ENCODE measurements at places on chromosomes 13 and 19.

GRCh38 chr19:20660473-20661140 lies 764 bp downstream of the ZNF626 start:
- H3K27me3 ChIP-seq = no peaks in the 10 kb centered on the region
- peak overlapping the region; percentile 89 for H3K27ac ChIP-seq
- no peak for DNase-seq
- H3K4me1 ChIP-seq = peaks cover 13% of the 10 kb centered on the region

DNA sequence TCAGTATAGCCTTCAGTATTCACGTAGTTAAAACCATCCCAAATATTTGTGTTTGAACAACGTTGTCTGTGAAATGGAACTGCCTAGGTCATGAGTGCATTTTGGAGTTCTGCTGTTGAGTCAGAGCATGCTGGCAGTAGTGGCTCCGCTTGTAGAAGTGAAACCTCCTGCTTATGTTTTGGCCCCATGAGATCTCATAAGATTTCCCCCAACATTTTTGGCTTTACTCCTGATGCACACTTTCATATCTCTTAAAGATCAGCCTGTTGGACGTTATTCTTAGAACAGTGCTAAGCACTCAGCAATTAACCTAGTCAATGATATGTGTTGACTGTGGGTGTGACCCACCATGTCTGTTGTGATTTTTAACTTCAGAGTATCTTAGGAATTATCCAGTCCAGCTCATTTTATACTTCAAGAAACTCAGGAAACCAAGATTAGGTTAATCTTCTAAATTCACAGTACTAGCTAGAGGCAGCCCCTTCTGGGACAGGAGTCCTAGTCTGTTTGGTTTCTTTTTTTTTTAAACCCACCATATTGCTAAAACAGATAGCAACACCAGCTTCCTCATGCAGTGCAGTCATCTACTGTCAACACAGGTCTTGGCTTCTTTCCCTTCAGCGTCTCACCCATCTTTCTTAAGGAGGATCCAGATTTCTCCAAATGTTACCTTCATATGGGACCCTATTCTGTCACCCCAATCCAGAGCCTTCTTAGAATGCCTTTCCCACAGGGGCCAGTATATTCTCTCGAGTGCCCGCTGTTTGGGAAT lies 26.2 kb downstream of the RAP2A start:
- H3K27me3 ChIP-seq = no peaks in the 10 kb centered on the region
- DNase-seq = no peak
- peaks cover 10% of the 10 kb centered on the region for H3K36me3 ChIP-seq
- H3K4me1 ChIP-seq = peaks cover 8% of the 10 kb centered on the region
- H3K4me3 ChIP-seq = no peak overlapping the region

DNA sequence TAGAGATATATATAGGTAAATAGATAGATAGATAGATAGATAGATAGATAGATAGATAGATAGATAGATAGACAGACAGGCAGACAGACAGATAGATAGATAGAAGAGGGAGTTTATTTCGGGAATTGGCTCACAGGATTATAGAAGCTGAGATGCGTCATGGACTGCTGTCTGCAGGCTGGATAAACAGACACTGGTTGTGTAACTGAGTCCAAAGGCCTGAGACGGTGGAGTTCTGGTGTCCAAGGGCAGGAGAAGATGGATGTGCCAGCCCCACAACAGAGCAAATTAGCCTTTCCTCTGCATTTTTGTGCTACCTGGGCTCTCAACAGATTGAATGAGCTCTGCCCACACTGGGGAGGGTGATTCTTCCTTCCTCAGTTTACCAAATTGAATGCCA lies 2.7 kb downstream of the CYP4F3 start:
- no peak for DNase-seq
- H3K4me1 ChIP-seq = peaks cover 13% of the 10 kb centered on the region
- no peak overlapping the region for H3K27ac ChIP-seq
- no peak overlapping the region for H3K4me3 ChIP-seq
- no peaks in the 10 kb centered on the region for H3K27me3 ChIP-seq

DNA sequence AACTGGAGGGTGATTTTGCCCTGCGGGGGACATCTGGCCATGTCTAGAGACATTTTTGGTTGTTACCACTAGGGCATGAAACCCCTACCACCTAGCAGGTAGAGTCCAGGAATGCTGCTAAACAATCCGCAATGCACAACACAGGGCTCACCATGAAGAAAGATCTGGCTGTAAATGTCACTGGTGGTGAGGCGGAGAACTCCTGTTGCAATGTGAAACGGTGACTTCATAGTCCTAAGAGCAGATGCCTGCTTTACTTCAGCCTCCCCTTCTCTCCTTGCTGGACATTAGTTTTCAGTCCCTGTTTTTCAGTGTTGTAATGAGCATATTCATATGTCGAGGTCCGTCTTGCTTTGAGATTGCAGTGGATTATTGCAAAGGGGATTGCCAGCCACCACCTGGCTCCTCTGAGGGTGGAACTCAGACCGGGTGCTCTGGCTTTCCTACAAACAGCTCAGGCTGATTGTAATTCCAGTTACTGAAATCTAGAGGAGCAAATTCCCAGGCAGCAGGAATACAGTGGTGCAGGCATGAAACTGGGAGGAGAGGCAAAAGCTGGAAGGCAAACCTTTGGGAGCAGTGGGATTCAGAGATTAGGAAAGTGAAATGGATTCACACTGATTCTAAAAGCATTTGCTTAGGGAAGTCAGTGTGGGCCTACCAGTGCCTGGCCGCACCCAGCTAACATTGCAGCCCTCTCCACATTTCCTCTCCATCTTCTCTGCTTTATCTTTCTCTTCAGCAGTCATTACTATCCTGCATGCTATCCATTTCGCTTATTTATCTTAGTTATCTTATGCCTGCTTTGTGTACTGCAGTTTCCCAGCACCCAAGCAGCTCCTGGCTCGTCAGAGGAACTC lies 76.1 kb upstream of the PCDH8 start:
- no peaks in the 10 kb centered on the region for H3K36me3 ChIP-seq
- H3K27ac ChIP-seq = no peak overlapping the region
- no peaks in the 10 kb centered on the region for H3K4me1 ChIP-seq
- no peak overlapping the region for H3K4me3 ChIP-seq
- no peaks in the 10 kb centered on the region for H3K27me3 ChIP-seq
- no peak for DNase-seq

- no peak for DNase-seq
- no peak overlapping the region for H3K27ac ChIP-seq
- H3K4me1 ChIP-seq = no peaks in the 10 kb centered on the region
- no peak overlapping the region for H3K4me3 ChIP-seq
These were observed 330.5 kb upstream of the KLF12 start for GRCh38 chr13:74464670-74465069.

- H3K36me3 ChIP-seq = no peaks in the 10 kb centered on the region
- H3K27ac ChIP-seq = no peak overlapping the region
These were observed 24.5 kb upstream of the CEACAM8 start for GRCh38 chr19:42619271-42619670.

DNA sequence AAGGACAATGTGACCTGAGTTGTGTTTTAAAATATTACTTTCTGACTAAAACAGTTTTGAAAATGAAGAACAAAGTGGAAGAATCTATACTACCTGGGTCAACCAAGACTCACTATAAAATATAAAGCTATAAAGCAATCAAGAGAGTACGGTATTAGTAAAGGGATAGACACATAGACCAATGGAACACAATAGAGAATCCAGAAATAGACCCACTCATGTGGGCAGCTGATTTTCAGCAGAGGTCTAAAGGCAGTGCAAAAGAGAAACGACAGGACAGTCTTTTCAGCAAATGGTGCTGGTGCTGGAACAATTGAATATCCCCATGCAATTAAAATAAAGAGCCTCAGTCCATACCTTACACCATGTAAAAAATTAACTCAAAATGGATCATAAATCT lies 224.7 kb downstream of the RGCC start:
- no peaks in the 10 kb centered on the region for H3K4me1 ChIP-seq
- H3K27ac ChIP-seq = no peak overlapping the region

- H3K4me3 ChIP-seq = no peak overlapping the region
- no peak overlapping the region for H3K27ac ChIP-seq
- H3K27me3 ChIP-seq = no peaks in the 10 kb centered on the region
- no peaks in the 10 kb centered on the region for H3K4me1 ChIP-seq
These were observed 1073.4 kb downstream of the EFNB2 start for GRCh38 chr13:105462098-105462497.

DNA sequence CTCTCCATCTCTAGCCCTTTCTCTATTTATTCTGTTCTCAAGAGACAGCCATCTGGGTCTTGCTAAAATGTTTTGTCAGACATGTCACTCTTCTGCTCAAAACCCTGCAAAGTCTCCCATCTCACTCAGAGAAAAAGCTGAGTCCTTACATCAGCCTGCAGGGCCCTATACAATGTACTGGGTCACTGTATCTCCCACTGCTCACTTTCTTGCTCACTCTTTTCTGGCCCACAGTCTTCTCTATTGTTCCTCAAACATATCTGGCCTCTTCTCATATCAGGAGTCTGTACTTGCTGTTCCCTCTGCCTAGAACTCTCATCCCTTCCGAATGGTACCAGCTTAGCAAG lies 189.2 kb downstream of the ENOX1 start:
- no peaks in the 10 kb centered on the region for H3K4me1 ChIP-seq
- no peaks in the 10 kb centered on the region for H3K36me3 ChIP-seq
- H3K4me3 ChIP-seq = no peak overlapping the region
- no peak for DNase-seq
- H3K27ac ChIP-seq = no peak overlapping the region
- no peaks in the 10 kb centered on the region for H3K27me3 ChIP-seq

GRCh38 chr13:110036060-110036459 lies 249.7 kb upstream of the IRS2 start:
- no peak overlapping the region for H3K4me3 ChIP-seq
- H3K36me3 ChIP-seq = no peaks in the 10 kb centered on the region
- H3K27me3 ChIP-seq = no peaks in the 10 kb centered on the region
- no peak for DNase-seq
- no peak overlapping the region for H3K27ac ChIP-seq
- H3K4me1 ChIP-seq = no peaks in the 10 kb centered on the region

GRCh38 chr19:17848595-17849292 lies 962 bp upstream of the JAK3 start:
- H3K27me3 ChIP-seq = no peaks in the 10 kb centered on the region
- no peak for DNase-seq
- peaks cover 79% of the 10 kb centered on the region for H3K4me1 ChIP-seq
- peaks cover 4% of the 10 kb centered on the region for H3K36me3 ChIP-seq

GRCh38 chr13:27496536-27497273 lies 46.3 kb upstream of the MTIF3 start:
- H3K36me3 ChIP-seq = no peaks in the 10 kb centered on the region
- no peak overlapping the region for H3K27ac ChIP-seq
- no peaks in the 10 kb centered on the region for H3K4me1 ChIP-seq
- no peaks in the 10 kb centered on the region for H3K27me3 ChIP-seq
- no peak overlapping the region for H3K4me3 ChIP-seq

- H3K4me1 ChIP-seq = no peaks in the 10 kb centered on the region
- DNase-seq = no peak
- no peaks in the 10 kb centered on the region for H3K36me3 ChIP-seq
- no peak overlapping the region for H3K4me3 ChIP-seq
- no peaks in the 10 kb centered on the region for H3K27me3 ChIP-seq
- H3K27ac ChIP-seq = no peak overlapping the region
These were observed 48.9 kb upstream of the TNFSF11 start for GRCh38 chr13:42525035-42525504.

DNA sequence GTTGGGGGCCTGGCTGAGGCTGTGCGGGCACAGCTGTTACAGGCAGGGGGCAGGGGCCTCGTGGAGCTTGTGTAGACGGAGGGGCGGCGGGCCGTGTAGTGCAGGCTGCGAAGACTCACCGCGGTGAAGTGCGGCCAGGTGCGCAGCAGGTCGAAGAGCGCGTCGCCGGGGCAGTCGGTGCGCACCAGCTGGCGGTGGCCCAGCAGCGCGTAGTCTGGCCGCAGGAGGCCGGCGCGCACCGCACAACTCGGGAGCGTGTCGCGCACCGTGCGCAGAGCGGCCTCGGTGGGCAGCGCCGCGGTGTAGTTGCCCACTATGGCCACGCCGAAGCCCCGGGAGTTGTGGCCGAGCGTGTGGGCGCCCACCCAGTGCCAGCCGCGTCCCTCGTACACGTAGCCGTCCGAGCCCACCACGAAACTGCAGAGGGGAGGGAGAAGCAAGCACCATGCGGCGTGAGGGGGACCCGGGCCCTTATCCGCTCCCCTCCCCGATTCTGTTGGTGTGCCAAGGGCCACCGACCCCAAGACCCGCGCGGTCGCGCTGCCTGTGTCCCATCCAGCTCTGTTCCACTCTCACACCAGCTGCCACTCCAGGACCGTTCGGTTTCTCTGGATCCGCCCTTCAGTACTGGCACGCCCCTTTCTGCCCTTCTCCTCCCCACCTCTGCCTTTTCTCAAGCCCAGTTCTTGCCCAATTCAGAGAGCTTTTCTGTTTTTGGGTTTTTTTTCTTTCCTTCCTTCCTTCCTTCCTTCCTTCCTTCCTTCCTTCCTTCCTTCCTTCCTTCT lies 5.4 kb upstream of the RASAL3 start:
- peak overlapping the region; percentile 49 for H3K4me3 ChIP-seq
- H3K27ac ChIP-seq = no peak overlapping the region
- no peaks in the 10 kb centered on the region for H3K36me3 ChIP-seq
- peaks cover 50% of the 10 kb centered on the region for H3K4me1 ChIP-seq

DNA sequence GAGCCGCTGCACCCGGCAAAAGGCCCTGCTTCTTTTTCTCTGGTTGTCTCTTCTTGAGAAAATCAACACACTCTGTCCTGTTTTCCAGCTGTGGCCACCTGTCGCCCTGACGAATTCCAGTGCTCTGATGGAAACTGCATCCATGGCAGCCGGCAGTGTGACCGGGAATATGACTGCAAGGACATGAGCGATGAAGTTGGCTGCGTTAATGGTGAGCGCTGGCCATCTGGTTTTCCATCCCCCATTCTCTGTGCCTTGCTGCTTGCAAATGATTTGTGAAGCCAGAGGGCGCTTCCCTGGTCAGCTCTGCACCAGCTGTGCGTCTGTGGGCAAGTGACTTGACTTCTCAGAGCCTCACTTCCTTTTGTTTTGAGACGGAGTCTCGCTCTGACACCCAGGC lies 17.2 kb downstream of the LDLR start:
- H3K4me3 ChIP-seq = no peak overlapping the region
- no peaks in the 10 kb centered on the region for H3K27me3 ChIP-seq
- H3K4me1 ChIP-seq = no peaks in the 10 kb centered on the region
- no peak overlapping the region for H3K27ac ChIP-seq
- peaks cover 44% of the 10 kb centered on the region for H3K36me3 ChIP-seq
- no peak for DNase-seq

GRCh38 chr19:46426035-46426505 lies 2.7 kb downstream of the PNMA8C start:
- H3K36me3 ChIP-seq = no peaks in the 10 kb centered on the region
- H3K27me3 ChIP-seq = peaks cover 30% of the 10 kb centered on the region
- DNase-seq = no peak
- H3K27ac ChIP-seq = no peak overlapping the region
- H3K4me1 ChIP-seq = peaks cover 21% of the 10 kb centered on the region
- H3K4me3 ChIP-seq = no peak overlapping the region

GRCh38 chr13:112730157-112730671 lies 40.4 kb downstream of the ATP11A start:
- H3K27ac ChIP-seq = no peak overlapping the region
- H3K4me3 ChIP-seq = no peak overlapping the region
- DNase-seq = no peak
- no peaks in the 10 kb centered on the region for H3K36me3 ChIP-seq
- no peaks in the 10 kb centered on the region for H3K27me3 ChIP-seq
